Stimulated activated CD4-positive, alpha-beta T cell treated with anti-CD3 and anti-CD28 coated beads, Interleukin-2, amount 100 ng/mL, for 24 hours (primary cell): ENCODE measurements at places on chromosomes 7 and 10.

- no peak for DNase-seq
These were observed 16.1 kb upstream of the HIBADH start for GRCh38 chr7:27678617-27679260.

- no peak for DNase-seq
These were observed 39.8 kb downstream of the AKR1B1 start for GRCh38 chr7:134419085-134419484.

DNA sequence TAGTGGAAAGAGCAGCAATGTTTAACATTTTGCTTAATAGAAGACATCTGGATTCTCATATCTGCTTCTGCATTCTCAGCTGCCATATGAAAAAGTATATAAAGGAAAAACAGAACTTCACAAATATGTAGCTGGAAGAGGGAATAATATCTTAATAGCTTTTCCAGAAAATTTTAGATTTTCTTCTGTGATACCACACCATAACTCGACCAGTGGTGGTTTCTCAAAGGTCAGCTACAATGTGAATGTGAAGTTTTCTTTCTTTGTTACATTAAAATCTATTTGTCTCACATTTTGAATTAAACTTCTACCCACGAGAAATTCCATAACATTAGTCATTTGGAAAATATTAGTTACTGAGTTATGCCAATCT lies 339.8 kb downstream of the PARD3 start:
- DNase-seq: no peak

DNA sequence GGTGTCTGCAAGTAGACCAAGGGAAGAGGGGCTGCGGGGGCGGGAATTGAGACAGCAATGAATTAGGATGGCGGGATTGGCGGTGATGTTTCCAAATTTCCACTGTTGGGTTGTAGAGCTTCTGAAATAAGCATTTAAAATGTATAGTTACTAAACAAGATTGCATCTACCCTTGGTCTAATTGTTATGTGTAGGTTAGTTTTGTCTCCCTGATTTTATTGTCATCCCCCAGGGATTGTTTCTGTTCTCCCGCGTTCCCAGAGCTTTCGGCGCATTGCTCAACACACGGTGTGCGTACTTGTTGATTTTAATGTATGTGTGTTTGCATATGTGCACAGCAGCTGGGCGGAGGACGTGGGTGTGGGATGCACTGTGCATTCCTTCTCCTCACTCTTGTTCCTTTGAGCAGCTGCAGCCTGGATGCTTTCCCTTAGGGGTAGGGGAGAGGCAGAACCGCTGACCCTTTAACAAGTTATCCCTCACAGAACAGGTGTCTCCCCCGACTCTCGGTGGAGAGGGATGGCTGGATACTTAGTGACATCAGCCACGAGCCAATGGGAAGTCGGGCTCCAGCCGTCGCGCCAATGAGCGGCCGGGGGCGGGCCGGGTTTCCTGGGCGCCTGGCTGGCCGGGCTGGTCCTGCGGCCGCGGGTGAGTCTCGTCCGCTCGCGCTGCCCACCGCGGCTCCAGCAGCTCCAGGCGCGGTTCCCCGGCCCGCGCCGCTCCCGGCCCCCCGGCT lies at the start of gene TSPAN33:
Gene TSPAN33, plus strand, starts transcription at position 613 of the 739 bp plus-strand sequence. CDS start 274 bp downstream, outside the sequence.
- peak; percentile 81 for DNase-seq
